NCI-H1436 treated with DMSO at 0.1 percent for 48 hours (cell line): ENCODE measurements at places on chromosomes 7 and 10.

GRCh38 chr10:84155521-84155920 is 16.2 kb downstream of the GHITM start:
- DNase-seq = no peak

GRCh38 chr10:47337310-47337709 is 10.9 kb upstream of the RBP3 start:
- DNase-seq = no peak

- DNase-seq = no peak
Observed at GRCh38 chr7:13731643-13732042, 257.8 kb downstream of the ETV1 start.

DNA sequence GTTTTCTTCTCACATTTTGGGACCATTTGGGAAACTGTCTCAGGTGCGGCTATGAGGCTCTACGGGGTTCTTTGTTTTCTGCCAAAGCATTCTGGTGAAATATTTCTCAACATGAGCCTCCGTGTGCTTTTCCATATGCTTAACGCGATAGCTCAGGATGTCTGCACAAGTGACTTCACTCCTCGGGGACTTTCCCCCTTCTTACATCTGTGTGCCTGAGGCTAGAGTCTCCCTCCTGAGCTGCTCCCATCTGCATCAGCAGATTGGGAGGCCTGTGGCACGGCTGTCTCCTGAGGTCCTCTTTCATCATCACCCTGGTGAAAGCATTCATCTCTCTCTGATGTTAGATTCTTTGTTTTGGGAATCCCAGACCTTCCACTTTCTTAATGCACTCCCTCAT is 1190.9 kb downstream of the TYW1 start:
- DNase-seq = no peak

DNA sequence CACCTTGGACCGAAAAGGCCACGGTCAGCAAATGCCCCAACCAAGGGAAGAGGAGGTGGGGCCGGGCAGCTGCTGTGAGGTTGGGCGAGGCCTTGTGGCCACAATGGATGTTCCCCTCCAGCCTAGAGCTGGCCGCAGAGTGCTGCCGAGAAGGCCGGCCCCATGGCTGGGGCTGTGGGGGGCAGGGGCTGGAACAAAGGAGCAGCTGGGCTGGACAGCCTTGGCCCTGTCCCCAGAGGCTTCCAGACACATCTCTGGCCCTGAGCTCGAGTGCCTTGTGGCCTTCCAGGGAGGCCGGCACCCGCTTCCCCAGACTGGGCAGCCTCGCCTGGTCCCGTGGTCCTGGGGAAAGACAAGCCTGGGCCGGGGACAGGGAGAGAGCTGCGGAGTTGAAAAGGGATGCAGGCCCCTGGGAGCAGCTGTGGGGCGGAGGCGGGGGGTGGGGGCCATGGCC is 88.0 kb downstream of the PDGFA start:
- DNase-seq = no peak

GRCh38 chr7:83562960-83563359 is 86.0 kb downstream of the SEMA3E start:
- DNase-seq = no peak

GRCh38 chr10:24007359-24007758 is 201.6 kb upstream of the KIAA1217 start:
- DNase-seq = no peak

- DNase-seq = no peak
Observed at GRCh38 chr7:21624320-21624719, 81.5 kb downstream of the DNAH11 start.

DNA sequence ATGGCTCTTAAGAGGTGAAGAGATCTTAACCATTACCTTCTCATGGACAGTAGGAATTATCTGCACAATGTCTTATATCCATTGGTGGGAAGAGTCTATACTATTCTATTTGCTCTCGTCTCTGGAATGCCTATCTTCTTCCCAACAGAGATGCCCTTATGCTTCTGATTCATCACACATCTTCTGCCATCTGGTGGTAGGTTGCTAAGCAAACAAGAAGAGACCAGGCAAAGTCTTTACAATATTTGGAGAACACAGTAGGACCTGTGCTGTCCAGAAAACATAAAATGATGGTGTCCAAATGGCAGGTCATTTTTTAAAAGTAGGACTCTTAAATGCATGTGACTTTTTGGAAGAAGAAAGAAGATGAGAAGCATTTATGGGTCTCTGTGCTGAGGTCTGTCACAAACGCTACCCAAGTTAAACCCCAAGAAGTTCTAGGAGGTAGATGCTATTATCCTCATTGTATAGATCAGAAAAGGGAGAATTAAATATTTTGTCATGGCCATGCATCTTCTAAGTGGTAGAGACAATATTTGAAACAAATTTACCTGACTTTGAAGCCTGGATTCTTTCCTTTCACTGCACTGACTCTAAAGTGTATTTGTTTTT is 67.8 kb upstream of the NXPH1 start:
- no peak for DNase-seq

DNA sequence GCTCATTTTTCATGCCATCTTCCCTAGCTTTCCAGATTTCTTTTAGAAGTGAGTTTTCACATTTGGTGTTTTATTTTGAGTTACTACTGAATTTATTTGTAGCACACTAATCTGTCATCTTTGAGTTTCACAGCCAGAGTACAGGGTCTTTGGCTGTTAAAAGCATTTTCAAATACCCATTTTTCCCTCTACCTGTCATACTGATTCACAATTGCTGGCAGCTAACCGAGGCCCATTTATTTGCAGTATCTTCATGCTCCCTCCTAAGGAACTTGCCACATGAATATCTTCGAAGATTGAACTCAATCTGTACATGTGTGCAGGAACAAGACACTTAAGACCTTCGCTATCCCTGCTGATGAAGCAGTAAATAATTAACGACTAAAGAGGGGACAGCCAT is 44.8 kb upstream of the DKK1 start:
- no peak for DNase-seq

GRCh38 chr7:36659638-36660341 is 64.5 kb downstream of the AOAH start:
- DNase-seq = no peak

GRCh38 chr7:96942112-96942511 is 63.2 kb upstream of the DLX6 start:
- DNase-seq = no peak

- no peak for DNase-seq
Observed at GRCh38 chr10:44907556-44907955, 3.6 kb upstream of the TMEM72 start.

- DNase-seq = no peak
Observed at GRCh38 chr7:28996836-28997235, 38.7 kb upstream of the TRIL start.

DNA sequence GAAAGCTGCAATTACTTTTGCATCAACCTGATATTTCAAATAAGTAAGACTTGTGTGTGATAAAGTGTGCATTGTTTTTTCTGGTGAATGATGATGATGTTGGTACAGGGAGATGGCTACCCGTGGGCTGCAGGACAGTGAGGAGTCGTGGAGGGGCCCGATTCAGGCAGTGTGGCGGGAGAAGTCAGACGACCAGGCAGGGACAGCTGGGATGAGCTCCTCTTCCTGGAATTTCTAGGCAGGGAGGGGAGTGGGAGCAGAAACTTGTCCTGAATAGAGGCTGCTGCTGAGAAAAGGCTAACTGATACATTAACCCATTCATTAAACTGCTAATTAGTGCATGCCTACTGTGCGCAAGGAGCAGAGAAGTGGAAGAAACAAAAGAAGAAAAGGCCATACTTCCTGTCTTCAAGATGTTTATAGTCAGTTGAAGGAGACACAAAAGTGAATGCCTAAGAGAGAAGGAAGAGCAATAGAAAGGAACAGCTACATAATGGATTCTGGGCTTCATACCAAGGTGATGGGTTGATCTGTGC is 9.3 kb upstream of the GATAD1 start:
- DNase-seq = no peak

DNA sequence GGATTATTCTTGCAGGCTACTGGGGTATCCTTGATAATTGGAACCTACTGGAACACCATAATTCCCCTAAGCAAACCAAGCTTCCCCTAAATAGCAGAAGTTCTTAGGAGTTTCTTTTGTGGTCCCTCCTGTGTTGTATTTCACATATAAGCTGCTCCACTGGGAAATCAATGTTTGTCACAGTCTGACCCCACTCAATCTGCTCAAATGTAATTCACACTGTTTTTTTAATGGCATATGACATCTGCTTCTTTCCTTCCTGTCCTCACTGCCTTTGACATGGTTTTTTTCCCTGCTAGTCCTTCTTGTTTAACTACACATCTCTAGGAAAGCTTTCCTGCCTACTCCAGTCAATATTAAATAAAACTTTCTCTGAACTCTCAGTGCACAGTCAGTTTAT is 1.8 kb upstream of the PTPRZ1 start:
- DNase-seq = no peak

- DNase-seq = no peak
Observed at GRCh38 chr10:36380538-36380937, 738.4 kb upstream of the FZD8 start.

GRCh38 chr7:87325576-87326370 is 19.7 kb upstream of the CROT start:
- DNase-seq = no peak

DNA sequence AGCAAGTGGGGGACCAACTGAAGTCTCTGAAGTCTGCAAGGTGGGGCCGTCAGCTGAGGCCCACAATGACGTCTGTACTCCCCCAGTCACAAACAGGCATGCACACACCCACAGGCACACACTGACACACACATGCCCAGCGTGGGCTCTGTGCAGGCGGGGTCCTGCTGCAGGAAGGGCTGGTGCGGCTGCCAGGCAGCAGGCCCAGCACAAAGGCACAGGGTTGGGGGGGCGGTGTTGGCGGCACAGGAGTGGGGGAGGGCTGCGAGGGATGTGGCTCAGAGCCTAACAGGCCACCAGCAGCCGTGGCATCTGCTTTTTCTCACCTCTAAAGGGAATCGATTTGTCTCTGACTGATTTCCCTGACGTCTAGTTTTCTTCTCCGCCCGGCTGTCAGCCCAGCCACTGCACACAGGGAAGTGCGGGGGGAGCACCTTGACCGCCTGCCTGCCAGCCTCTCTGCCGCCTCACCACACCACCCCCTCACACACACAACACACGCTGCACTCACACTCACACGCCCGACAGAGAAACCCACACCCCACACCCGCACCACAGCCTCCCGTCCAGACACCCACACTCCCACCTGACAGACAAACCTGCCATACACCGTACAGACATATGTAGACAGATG is 43.5 kb upstream of the ZMIZ1 start:
- DNase-seq = no peak

DNA sequence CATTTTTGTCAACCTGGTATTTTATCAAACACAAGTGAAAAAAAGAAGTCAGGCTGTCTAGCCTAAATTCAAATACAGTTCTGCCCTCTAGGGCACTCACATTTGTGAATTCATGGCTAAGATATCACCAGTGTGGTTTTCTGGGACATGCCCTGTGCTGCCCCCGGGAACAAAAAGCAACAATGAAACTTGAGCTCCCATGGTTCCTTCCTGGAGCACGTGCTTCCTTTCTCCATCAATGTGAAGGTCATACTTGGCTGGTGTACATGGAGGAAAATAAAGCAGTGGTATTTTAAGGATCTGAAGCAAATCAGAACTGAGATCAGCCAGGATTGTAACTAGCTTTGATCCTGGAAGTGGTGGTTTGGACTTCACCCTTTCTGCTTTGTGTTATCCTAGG is 128.9 kb upstream of the FRMD4A start:
- no peak for DNase-seq

DNA sequence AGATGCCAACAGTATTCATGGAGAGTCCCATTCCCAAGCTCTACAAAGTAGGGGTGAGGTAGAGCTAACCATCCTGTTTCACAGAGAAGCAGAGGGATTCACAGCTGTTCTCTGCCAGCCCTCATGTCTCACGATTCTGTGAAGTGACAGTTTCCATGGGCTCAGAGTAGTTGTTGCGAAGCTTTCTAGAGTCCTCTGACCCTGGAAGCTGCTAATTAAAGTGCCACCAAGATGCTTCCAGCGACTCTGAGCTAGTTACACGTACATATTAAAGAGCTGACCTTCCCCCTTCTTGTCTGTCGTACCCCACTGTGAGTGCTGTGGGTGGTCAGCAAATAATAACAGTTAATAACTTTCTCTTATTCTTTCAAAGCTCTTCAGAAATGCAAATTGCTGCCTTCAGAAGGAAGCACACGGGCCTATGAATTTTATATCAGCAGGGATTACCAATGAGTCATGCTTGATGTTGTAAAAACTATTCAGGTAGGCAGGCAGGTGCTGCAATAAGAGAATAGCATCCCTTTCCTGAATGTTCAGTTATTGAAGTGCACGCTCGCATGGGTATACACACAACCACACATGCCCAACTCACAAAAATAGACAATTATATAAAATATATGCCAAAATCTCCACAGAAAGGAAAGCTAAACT is 34.1 kb downstream of the DNAJB9 start:
- DNase-seq = no peak

- DNase-seq = no peak
Observed at GRCh38 chr7:117780832-117781231, 92.4 kb downstream of the CTTNBP2 start.

DNA sequence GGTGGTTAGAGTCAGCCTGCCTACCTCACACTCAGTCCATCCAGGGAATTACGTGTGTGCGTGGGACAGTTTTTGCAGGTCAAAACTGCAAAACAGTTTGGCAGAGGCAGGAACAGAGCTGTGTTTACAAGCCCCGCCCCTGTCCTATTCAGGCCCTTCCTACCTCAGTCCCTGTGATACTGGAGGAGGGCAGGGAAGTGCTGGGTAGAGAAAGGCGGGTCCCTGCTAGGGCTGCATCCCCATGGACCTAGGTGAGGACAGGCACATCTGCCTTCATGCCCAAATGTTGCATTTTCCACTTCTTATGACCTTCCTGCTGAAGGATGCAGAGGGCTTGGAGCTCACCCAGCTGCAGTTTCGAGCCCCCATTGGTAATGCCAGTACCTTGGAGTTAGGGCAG is 25.1 kb downstream of the SBDS start:
- DNase-seq = no peak

GRCh38 chr10:127736915-127737562 is at the start of gene FOXI2:
FOXI2 (plus strand) TSS chr10:127737185; CDS start chr10:127737274, 89 bp downstream.
- no peak for DNase-seq

DNA sequence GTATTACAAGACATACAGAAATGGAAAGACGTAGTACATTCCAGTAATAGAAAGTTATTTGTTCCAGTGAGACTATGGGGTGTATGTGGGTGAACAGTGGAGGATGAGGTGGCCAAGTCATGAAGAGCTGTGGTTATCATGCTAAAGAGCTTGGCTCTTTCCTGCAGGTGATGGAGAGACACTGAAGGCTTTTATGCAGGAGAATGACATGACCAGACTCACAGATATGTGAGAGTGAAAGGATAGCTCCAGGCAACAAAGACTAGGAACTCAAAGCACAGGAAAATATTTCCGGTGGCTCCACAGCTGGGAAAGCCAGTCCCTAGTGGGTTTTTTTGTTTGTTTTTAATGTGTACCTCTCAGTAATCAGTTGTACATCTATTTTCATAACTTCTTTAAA is 133.5 kb downstream of the TSPAN12 start:
- DNase-seq = no peak

- no peak for DNase-seq
Observed at GRCh38 chr10:2948127-2948854, 119.1 kb upstream of the PFKP start.

GRCh38 chr10:88390041-88390440 is 193.1 kb downstream of the RNLS start:
- no peak for DNase-seq

- no peak for DNase-seq
Observed at GRCh38 chr10:15244635-15245197, 76.2 kb upstream of the NMT2 start.

GRCh38 chr7:44472843-44473242 is 17.6 kb downstream of the NUDCD3 start:
- DNase-seq = no peak
